ENCODE measurements at places on chromosomes 3 and 15.

GRCh38 chr3:157174290-157174648 is 14.3 kb upstream of the CCNL1 start:
- no peak for DNase-seq

- no peak for DNase-seq
These were observed 83.4 kb downstream of the CLDN1 start for GRCh38 chr3:190238871-190239270.

- no peak for DNase-seq
These were observed 37.6 kb downstream of the GMPS start for GRCh38 chr3:155908086-155908485.

DNA sequence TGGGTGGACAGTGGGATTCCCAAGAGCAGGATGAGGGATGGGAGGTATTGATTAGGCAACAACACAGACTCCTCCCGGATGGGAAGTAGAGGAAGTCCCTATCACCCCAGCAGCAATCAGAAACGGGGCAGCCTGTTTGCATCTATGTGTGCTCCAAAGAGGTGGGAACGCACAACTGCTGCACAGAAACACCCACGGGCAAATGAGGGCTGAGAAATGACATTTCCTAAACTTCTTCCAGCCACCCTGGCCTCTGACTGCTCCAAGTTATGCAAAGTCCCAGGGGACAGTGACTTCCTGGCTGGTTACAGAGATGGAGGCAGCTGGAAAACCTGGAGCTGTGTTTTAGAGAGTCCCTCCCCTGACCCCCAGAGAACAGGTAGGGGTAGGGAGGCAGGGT is 42.6 kb downstream of the HCN4 start:
- no peak for DNase-seq

- DNase-seq: no peak
These were observed 53.2 kb upstream of the KLF13 start for GRCh38 chr15:31273258-31273941.

DNA sequence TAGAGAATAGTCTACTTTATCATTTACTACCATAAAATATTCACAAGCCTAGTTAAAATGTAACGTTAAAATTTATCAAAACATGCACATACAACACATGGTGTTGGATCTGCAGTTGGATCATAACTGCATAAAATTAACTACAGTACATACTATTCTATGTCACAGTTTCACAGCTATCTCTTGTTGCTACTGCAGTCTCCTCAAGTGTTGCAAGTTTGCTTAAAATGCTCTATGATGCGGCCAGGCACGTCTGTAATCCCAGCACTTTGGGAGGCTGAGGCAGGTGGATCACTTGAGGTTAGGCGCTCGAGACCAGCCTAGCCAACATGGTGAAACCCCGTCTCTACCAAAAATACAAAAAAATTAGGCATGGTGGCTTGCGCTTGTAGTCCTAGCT is 10.3 kb downstream of the PPP1R2 start:
- no peak for DNase-seq

- no peak for DNase-seq
These were observed 346.2 kb upstream of the CBLB start for GRCh38 chr3:106215047-106215446.

DNA sequence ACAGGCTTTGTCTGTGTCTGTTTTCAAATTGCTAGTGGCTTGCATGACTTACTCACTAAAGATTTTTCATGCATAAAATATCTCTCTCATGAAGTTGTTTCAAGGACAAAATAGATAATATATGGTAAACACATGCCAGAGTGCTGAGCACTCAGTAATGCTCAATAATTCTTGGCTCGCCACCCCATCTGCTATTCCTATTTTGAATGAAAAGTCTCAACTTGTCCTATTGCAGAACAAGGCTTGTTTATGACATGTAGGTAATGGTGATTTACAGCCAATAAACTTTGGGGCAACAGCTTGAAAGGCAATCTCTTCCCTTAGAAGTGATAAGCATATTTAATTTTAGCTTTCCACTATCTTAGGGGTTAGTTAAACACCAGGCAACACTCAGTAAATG is 789.0 kb upstream of the ROBO1 start:
- DNase-seq: no peak

- no peak for DNase-seq
These were observed 245.5 kb upstream of the MDFIC2 start for GRCh38 chr3:70557976-70558375.

GRCh38 chr3:153897842-153898241 is 223.3 kb upstream of the ARHGEF26 start:
- no peak for DNase-seq

GRCh38 chr15:42918047-42918446 is 2.5 kb downstream of the TTBK2 start:
- no peak for DNase-seq

- DNase-seq: no peak
These were observed 21.3 kb downstream of the RGMA start for GRCh38 chr15:93067649-93068085.

DNA sequence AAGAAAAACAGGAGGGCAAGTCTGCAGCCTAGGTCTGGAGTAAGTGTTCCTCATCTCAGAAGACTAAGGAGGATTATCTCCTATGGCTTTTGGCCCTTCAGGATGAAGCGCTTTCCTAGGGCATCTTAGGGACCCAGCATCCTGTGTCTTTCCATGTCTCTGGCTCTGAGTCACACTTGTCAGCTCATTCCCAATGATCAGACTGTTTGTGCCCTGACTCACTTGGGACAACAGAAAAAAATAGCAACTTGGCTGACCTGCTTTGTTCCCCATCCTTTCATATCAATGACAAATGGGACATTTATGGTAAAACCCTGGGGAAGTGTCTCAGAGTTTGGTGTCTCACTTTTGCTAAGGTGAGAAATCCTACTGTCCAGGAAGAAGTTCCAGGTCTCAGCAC is 76.2 kb upstream of the OXTR start:
- DNase-seq: no peak

All from inflammatory macrophage treated with lipopolysaccharide for 1 hour (primary cell).